ENCODE measurements at places on chromosomes 4 and X. TPM values are rescaled to one million over a fixed set of nuclear protein-coding genes. Genes with fewer than 3 reads are reported as not detected.

VCX3A gene
- not detected for total RNA-seq

PUDP gene
- 7.4 TPM for total RNA-seq

ITIH6 gene
- total RNA-seq: not detected

TMSB15B gene
- 3.9 TPM for total RNA-seq

PPAT gene
- total RNA-seq: 29.1 TPM

HSFX3 gene
- not detected for total RNA-seq

MAGEA8 gene
- not detected for total RNA-seq

DNA sequence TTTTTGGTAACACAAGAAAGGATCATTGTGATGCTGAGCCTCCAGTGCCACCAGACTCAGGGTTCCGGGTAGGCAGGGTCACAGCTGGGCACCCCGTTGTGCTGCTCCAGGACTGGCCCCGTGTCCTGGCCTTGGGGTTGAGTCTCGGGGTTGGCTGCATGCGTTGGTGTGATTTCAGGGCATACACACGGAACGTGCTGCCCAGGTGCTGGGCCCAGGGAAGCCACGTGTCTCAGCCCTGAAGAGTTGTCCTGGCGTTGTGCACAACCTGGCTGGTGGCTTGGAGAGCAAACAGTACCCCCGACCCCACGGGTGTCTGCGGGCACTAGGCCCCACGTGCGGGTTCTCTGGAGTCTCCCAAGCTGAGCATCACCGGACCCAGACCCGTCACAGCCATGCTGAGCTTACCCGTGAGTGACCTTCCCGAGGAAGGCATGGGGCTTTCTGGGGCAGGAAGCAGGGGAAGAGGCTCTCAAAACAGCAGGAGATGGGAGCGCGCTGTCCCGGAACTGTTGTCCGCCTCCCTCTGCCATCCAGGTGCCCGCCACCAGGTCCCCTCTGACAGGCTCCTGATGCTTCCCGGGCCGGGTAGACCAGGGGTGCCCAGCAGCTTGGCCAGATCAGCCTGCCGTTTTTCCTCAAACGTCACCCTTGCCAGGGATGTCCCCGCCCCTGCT lies 66.1 kb upstream of the ENPP6 start:
- DNase-seq: no peak

DNA sequence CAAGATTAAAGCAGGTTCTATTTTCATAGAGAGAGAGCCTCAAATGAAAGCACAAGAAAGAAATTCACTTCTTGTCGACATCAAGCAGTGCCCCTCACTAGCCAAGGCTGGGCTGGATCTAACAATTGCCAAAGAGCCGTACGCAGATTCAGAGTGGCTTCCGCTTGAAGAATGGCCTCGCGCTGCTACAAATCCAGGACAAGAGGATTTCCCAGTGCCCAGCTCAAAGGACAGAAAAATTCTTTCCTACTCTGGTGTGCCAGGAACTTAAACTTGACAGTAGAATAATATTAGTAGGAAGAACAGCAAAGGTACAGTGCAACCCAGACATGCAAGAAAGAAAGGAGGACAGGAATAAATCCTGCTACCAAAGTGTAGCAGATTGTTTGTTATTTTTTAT lies 56.5 kb upstream of the PPARGC1A start:
- no peak for DNase-seq

DNA sequence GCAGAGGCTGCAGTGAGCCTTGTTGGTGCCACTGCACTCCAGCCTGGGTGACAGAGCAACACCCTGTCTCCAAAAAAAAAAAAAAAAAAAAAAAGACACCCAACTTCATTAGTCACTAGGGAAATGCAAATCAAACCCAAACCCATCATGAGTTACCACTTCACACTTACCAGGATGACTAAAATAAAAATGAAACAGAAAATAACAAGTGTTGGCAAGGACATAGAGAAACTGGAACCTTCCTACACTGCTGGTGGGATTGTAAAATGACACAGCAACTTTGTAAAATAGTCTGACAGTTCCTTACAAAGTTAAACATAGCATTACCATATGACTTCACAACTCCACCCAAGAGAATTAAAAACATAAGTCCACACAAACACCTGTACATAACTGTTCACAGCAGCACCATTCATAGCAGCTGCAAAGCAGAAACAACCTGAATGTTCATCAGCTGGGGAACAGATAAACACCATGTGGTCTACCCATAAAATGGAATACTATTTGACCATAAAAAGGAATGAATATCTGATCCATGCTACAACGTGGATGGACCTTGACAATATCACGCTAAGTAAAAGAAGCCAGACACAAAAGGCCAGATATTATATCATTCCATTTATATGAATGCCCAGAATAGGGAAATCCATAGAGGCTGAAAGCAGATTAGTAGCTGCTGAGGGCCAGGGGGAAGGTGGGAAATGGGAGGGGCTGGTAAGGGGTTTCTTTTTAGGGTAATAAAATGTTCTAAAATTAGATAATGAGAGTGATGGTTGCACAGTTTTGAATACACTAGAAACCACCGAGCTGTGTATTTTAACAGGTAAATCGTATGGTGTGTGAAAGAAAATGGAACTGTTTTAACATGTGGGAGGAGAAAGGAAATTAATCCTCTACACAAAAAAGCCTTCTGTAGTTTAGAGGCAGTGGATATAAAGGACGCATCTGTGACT lies 18.3 kb downstream of the CD99L2 start:
- DNase-seq: no peak

DNA sequence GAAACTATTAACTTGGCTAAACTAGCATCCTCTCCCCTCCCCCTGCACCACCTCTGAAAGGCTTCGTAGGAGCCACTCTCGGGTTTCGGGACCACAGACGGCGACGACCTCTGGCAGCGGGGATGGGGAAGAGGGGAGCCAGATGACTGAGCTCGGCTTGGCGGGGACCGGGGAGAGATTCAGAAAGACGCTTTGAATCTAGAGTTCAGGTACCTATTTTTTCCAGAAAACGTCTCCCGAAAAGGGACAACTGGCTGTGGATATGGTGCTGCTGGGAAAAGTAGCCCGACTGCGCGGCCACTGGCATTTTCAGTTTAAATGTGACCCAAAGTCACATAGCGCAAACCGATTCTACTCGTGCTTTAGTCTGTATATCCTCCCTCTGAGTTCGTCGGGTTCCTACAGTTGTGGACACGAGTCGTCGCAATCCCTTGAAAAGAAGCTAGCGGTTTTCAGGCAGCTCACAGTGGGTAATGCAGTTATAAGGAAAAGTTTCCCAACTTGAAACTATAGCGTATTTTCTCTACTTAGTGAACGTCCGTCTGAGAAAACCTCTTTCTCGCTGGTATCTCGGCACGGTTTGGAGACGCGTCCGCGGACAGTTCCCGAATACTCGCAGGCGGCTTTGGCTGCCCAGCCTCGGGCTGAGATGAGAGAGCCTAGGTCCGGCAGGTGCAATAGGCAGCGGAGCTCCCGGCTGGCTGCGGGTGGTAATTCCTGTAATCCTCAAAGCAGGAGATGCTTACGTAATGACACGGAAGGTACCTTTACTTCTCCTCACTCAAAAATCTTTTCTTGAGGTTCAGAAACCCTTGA lies 1.3 kb downstream of the PARM1 start:
- no peak for DNase-seq

DNA sequence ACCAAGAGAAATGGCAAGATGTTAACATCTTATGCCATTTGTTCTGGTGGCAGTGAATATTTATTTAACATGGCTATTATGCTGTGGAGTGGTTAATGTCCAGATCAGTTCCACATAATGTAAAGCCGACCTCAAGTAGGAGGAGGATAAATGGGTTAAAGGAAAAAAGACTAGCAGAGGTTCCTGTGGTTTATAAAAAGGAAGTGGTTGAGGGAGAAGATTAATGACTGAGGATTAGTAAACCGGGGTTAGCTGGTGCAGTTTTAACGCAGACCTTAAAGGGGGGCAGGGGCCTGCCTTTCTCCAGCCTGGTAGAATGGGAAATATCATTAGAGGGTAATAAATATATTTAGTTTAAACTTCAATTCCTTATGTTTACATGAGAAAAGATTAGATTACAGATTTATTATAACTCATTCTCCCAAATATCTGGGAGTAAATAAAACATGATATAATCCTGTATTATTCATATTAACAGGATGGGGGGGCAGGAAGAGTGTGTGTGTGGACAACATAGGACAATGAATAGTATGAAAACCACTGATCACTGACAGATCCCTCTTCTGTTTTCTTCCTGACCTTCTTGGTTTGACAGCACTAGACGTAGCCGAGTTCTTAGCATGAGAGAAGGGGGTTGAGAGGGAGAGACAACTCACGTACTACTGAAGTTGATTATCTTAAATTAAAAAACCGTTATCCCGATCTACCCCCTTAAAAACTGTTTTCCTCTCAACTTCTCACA lies 124.1 kb upstream of the LIMCH1 start:
- DNase-seq: no peak

DNA sequence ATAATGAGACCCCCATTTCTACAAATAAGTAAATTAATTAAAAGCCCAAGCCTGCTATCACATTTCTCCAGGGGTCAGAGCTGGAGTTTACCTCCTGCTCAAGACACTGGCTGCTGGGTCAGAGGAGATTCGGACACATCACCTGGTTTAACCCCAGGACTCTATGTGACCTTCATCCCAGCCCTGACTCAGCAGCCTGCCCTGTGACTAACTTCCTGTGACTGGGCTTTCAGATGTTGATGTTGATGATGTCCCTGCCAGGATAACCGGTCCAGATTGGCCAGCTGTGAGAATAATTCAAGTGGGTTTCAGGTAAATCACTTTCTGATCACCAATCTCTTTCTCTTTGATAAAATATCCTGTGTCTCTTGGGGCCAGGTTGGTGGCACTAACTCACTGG lies 102.4 kb upstream of the MAML3 start:
- no peak for DNase-seq

GRCh38 chr4:113433116-113433515 lies 328.4 kb downstream of the CAMK2D start:
- DNase-seq: no peak
